Neural crest cell (in vitro differentiated cells): ENCODE measurements at places on chromosomes 6 and 20. TPM values are rescaled to one million over a fixed set of nuclear protein-coding genes. Genes with fewer than 3 reads are reported as not detected.

Gene PERP
- total RNA-seq: 3.0 and 3.3 TPM in 2 replicates

Gene HEBP2
- total RNA-seq: 26.5 and 31.5 TPM in 2 replicates

- no peak overlapping the region for H3K27ac ChIP-seq
- H3K4me1 ChIP-seq: peaks cover 26% of the 10 kb centered on the region
- peaks cover 92% of the 10 kb centered on the region for H3K27me3 ChIP-seq
- peak; percentile 5 for DNase-seq
- H3K36me3 ChIP-seq: no peaks in the 10 kb centered on the region
These were observed 42.6 kb upstream of the SUPT3H start for GRCh38 chr6:45420083-45420908.

DNA sequence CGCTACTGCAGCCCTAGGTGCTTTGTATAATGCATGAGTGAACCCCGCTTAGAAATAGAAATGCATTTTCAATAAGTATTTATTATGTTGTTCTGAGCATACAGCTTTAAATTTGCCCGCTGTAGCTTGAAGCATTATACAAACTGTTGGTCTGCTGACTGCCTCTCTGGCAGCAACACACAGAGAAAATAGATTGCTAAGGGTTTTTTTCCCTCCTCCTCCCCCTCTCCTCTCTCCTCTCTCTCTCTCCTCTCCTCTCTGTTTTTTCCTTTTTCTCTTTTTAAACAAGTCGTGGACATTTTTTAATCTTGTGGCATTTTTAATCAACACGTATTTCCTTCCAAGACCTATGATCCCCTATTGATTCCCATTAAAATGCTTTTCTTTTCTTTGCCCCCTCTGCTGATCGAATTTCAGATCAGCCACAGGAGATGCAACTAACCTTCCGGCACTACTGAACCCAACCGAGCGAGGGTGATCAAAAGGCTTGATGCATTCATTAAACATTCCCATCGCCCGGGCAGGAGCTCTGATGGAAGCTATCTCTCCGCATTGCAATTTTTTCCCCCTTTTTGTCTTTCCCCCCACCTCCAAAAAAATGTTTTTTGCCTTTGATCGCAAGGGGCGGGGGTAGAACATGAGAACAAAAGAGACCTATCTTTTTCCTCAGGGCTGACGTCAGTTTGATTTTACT lies 90.7 kb upstream of the ARID1B start:
- peak overlapping the region; percentile 98 for H3K27ac ChIP-seq
- no peaks in the 10 kb centered on the region for H3K27me3 ChIP-seq
- H3K36me3 ChIP-seq: no peaks in the 10 kb centered on the region
- peak; percentile 2 for DNase-seq
- H3K4me3 ChIP-seq: peak overlapping the region; percentile 88
- peaks cover 24% of the 10 kb centered on the region for H3K4me1 ChIP-seq

DNA sequence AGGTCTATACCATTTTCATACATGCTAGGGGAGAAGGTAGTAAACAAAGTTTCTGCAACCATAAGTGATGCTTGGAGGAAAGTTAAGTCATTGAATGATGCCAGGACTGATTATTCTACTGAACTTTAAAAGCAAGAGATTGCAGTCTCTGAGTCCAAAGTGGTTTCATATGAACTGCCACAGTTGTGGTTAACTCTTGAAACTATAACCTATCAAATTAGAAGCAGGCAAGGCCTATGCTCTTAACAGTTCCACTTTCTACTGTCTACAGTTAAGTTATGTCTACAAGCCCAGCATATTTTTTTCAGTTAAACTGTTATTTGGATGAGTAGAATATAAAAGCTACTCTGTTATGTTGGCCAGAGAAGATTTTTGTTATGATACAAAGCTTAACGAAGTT lies 326.5 kb upstream of the RUNX2 start:
- no peaks in the 10 kb centered on the region for H3K27me3 ChIP-seq
- no peak overlapping the region for H3K4me3 ChIP-seq
- no peaks in the 10 kb centered on the region for H3K36me3 ChIP-seq
- no peak for DNase-seq
- no peaks in the 10 kb centered on the region for H3K4me1 ChIP-seq
- no peak overlapping the region for H3K27ac ChIP-seq

- H3K27me3 ChIP-seq: no peaks in the 10 kb centered on the region
- no peaks in the 10 kb centered on the region for H3K4me1 ChIP-seq
- H3K27ac ChIP-seq: no peak overlapping the region
These were observed 45.3 kb upstream of the MYB start for GRCh38 chr6:135135835-135136234.

DNA sequence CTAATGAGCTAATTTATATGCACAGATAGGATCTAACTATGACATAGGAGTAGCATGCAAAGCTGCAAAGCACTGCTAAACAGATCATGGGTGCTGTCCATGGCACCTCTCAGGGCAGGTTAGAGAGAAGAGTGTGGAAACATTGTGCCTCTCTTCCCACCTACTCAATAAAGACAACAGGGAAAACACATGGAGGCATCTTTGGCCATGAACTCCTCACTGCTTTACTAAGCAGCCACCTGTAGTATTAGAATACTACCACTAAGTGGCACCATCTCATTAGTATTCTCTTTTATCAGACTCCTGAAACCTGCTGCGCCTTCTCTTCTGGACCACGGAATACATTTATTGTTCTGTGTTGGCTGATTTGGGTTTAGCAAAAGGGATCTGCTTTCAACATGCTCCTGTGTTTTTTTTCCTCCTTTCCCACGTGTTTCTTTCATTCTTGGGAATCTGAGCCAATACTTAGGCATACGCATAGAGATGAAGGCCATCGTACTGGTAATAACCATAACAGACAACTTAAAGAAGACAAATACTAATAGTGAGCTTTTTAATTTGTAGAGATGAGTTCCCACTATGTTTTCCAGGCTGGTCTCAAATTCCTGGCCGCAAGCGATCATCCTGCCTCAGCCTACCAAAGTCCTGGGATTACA lies 9.4 kb upstream of the HDDC2 start:
- no peak overlapping the region for H3K4me3 ChIP-seq
- H3K27me3 ChIP-seq: peaks cover 30% of the 10 kb centered on the region
- no peak overlapping the region for H3K27ac ChIP-seq
- H3K4me1 ChIP-seq: peaks cover 30% of the 10 kb centered on the region
- H3K36me3 ChIP-seq: no peaks in the 10 kb centered on the region
- peak; percentile 16 for DNase-seq

DNA sequence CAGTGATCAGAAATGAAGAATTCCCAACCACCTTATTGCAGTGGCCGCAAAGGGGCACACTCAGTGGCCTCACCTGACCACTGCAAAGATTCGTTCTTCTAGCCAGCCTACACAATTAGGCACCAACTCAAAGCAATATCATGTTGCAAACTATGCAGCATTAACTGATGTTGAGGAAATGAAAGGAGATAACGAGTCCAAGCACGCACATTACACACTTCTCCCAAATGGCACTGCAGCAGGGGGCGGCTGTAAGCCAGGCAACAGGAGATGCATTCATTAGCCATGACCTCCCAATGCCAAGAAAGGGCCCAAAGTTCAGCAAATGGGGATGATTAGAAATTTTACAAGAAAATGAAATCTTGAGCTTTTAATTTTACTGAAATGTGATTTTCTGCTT lies 39.3 kb downstream of the ATXN1 start:
- H3K27ac ChIP-seq: no peak overlapping the region
- H3K4me1 ChIP-seq: peaks cover 30% of the 10 kb centered on the region
- H3K36me3 ChIP-seq: no peaks in the 10 kb centered on the region
- no peak for DNase-seq

- peaks cover 13% of the 10 kb centered on the region for H3K36me3 ChIP-seq
- no peak overlapping the region for H3K27ac ChIP-seq
- no peaks in the 10 kb centered on the region for H3K27me3 ChIP-seq
These were observed 3.2 kb downstream of the ZKSCAN4 start for GRCh38 chr6:28248916-28249315.

DNA sequence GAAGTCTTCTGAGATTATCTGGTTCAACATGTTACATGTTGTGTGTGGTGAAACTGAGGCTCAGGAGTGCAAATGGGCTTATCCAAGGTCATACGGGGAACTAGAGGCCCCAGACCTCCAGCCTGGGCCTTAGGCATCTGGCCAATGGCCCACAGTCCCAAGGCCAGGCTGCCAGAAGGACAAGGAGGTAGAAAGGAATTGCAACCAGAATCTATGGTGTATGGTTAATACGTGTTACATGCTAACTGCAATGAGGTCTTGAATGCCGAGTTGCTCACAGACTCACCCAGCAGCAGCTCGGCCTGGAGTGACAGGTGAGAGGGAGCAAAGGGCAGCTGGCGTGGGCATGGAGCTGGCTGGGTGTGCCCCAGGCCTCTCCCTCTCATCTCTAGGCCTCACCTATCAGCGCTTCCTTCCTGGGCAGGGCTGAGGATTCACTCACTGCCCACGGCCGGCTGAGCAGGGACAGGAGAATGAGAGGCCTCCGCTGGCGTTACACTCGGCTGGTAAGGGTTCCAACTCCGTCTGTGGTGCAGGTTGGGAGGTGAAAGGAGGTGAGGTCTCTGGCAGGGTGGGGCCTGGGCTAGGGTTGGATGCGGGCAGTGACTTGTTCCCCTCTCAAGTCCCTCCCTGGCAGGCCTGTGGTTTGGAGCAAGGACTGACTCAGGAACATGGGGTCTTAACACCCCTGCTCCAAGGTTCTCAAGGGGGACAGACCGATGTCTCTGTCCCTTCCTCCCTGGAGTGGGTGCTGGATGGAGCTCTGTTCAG lies at the start of gene TLDC2:
Gene TLDC2 (plus strand): TSS at position 437 of the 771 bp plus-strand sequence. CDS start 37 bp downstream, at position 474.
- DNase-seq: no peak
- H3K4me3 ChIP-seq: no peak within 1 kb of the TSS
- no peaks in the 10 kb centered on the region for H3K27me3 ChIP-seq
- no peaks in the 10 kb centered on the region for H3K36me3 ChIP-seq
- H3K4me1 ChIP-seq: peaks cover 6% of the 10 kb centered on the region
- no peak within 1 kb of the TSS for H3K27ac ChIP-seq
